ENCODE measurements at places on chromosomes 2 and 18.
A peak's percentile ranks its signal among the peaks of the same experiment; 100 is the strongest.

GRCh38 chr2:169741-170140 lies 94.1 kb downstream of the SH3YL1 start:
- DNase-seq = no peak

DNA sequence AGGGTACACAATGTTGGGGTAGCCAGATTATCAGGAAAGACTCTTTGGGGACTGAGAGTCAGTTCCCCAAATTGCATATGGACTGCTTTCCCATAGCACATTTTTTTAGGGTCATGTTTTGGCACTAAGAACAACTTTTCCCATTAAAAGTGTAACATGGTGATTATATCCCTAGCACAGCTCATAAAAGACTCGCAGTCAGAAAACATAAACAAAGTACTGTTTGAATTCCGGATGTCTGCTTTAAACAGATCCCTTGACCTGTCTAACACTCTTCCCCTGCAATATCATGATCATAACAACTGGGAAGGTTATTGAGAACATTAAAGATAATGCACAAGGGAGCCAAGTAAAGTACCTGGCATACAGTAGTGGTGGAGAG lies 262.2 kb downstream of the ASXL3 start:
- no peak for DNase-seq

- no peak for DNase-seq
Observed at GRCh38 chr2:58865436-58865835, 624.3 kb upstream of the FANCL start.

DNA sequence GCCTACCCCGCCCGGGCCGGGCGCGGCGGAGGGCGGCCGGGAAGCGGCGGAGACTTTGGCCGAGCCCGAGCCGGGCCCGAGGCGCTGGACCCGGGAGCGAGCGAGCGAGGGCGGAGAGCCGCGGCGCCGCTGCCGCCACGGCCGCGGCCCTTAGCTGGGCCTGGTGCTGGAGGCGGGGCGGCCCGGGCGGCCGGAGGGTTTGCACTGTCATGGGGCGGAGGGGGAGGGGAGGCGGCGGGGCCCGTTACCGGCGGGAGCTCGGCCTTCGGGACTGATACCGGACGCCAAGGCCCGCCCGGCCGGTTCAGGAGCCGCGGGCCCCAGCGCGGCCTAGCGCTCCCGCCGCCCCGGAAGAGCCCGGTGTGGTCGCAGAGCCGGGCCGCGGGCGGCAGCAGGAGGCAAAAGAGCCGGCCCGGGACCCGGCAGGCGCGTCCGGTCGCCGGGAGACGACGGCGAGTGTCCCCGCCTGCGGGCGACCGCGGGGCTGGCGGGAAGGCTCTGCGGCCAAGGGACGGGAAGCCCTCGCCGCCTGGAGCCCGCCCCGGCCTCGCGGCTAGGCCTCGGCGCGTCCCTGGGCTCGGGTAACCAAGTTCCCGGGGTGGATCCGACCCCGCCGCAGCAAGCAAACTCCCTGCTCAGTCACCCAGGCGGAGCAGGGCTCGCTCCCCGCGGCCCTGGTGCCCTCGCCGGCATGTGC lies 697 bp downstream of the KCMF1 start:
- DNase-seq = peak; percentile 54

- no peak for DNase-seq
Observed at GRCh38 chr2:137590102-137590501, 374.2 kb upstream of the HNMT start.

DNA sequence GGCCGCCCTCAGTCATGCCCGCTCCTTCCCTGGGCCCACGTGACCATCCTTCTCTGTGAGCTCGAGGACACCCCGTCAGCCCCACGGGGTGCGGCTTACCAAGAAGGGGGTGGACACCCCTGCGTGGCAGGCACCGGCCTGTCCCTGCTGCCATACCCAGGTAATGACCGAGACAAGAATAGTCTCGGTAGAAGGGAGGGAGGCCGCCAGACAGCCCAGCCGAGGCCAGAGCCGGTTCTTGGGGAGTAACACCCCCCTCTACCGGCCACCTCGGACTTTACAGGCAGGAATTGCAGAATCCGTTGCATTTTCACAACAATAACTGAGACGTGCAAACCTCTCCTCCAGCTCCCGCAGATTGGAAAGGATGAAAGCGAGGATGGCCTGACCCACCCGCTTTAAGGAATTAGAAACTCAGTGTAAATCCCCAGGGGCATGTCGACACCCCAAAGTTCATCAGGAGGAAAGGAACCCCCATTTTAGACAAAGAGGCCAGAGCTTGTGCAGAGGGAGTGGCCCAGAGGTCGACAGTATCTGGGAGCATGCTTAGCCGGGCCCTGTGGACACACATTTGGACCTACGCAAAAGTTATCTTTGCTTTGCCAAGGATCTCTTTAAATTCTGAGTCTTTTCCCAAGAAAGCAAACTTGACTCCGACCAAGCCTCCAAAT lies 60.1 kb upstream of the GLI2 start:
- DNase-seq = no peak

- no peak for DNase-seq
Observed at GRCh38 chr2:209579230-209579749, 155.4 kb downstream of the MAP2 start.

- DNase-seq = peak; percentile 16
Observed at GRCh38 chr2:141911485-141912066, 219.2 kb downstream of the LRP1B start.

- no peak for DNase-seq
Observed at GRCh38 chr18:54032412-54032811, 192.1 kb downstream of the MBD2 start.

DNA sequence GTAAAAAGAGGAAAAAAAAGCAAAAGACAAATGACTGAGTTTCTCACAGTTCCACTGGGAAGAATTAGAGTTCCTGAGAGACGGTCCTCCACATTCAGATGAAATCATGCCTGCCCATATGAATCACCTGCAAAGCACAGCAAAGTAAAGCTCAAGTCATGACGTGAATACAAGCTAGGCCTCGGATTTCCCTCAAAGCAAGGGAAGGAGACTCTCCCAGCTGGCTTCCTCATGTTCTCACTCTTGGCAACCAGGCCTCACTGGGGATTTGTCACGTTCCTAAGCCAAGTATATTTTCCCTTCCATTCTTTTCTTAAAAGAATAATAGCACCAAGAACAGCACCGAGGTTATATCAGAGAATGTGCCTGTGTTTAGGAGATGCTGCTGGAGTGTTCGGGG lies 47.0 kb downstream of the CYP27C1 start:
- peak; percentile 37 for DNase-seq

GRCh38 chr2:25991965-25992364 lies 9.7 kb upstream of the KIF3C start:
- DNase-seq = no peak

DNA sequence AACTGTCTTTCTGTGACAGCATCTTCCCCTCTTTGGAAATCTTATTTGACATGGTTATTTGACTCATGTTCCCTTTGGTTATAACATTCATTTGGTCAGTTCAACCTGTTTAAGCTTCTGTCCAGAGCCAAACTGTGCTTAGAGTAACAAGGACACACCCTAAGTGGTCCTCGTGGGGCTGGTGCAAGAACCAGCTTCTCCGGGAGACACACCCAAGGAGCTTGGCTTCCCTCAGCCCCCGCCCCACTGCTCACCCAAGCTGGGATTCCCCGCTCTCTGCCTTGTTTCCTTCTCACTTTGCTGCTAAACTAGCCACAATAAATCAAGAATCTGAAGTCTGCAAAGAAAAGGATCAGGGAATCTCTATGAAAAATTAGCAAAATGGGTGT lies 1.4 kb downstream of the SCYGR3 start:
- DNase-seq = no peak

GRCh38 chr2:56197816-56198215 lies 14.0 kb downstream of the CCDC85A start:
- DNase-seq = no peak

DNA sequence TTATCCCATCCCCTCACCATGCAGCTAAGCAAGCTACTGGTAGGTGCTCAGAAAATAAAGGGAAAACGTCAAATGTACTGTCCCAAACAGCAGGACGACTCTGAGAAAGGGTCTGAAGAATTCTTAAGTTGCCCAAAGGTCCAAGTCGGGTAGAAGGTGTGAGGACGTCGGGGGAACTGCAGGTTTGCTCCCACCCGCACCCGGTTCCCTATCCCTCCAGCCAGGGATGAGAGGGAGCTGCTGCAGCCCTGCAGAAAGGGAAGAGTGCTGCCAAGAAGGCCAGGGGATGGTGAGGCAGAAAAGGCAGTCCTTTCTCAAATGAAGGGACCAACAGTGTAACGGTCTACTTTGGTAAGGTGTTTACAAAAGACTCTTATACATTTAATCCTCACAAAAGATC lies 6.9 kb upstream of the UCN start:
- DNase-seq = no peak

GRCh38 chr2:216694082-216694825 lies 1.1 kb downstream of the IGFBP5 start:
- no peak for DNase-seq

DNA sequence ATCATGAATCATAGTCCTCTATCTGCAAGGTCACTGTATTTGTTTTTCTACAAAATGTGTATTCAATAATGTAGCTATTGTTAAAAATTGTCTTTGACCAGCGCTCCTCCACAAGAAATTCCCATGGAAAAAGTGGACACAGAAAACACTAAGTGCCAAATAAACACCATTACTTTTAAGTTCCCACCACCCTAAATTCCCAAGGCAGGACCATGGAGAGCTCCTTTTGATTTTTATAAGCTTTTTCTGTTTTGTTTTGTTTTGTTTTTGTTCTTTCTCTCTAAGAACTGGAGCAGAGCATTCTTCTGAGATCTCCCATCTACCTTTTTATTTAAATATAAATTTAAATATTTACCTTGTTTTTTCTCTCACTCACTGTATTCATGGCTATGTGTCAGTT lies 44.5 kb downstream of the LRATD1 start:
- DNase-seq = no peak

DNA sequence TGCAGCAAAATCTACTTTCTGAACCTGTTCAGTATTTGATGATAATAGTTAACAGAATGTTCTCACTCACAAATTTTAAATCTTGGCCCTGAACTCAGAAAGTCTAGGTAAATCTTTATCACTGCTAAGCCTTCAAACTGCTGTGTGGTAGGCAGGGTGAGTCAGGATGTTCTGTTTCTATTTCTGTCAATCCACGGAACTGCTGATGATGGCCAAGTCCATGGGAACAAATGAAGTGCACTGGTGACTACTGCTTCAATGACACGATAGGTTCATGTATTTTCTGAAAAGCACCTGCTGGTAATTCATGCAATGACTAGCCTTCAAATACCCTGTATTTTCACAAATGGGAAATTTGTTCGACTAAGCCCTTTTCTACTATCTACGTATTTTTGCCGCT lies 14.2 kb downstream of the NIFK start:
- DNase-seq = peak; percentile 34

GRCh38 chr2:64212346-64212745 lies 68.1 kb upstream of the PELI1 start:
- peak; percentile 62 for DNase-seq

DNA sequence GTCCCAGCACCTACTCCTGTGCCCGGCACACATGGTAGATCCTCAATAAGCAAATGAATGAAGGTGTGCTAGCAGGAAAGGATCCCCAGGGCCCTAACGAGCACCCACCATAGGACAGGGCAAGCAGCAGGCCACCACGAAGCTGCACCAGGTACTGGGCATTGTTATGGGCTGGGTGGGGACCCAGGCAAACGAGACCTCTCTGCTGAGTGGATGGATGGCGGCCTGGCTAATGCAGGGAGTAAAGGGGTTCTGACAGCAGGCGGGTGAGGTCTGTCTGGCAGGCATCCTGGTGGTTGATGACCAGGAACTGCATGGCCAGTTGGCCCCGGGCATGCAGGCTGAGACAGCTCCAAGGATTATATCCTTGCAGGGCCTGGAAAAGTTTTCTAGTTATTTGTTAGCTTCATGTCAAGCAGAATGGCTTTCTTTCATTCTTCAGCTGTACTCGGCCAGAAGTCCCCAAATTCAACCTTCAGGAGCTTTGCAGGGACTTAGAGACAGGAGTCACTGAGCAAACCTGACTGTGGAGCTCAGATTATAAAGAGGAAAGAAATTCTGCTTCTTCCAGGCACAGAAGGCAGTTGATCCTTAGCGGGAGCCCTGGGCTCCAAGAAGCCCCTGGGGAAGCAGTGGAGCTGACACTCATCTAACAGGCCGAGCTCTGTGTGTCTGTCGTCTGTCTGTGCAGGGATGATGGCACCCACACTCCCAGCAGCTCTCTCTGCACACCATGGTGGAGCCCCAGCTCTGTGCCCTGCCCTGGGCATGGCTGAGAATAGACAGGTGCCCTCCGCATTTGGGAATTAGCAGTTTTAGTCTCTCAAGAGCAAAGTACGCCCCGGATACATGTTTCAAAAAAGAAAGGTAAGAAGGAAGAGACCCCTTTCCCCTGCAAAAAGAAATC lies 51.2 kb downstream of the SDC1 start:
- DNase-seq = no peak

GRCh38 chr18:6521803-6522418 lies 107.2 kb upstream of the L3MBTL4 start:
- DNase-seq = peak; percentile 61

- no peak for DNase-seq
Observed at GRCh38 chr2:106059416-106060065, 134.6 kb downstream of the UXS1 start.

DNA sequence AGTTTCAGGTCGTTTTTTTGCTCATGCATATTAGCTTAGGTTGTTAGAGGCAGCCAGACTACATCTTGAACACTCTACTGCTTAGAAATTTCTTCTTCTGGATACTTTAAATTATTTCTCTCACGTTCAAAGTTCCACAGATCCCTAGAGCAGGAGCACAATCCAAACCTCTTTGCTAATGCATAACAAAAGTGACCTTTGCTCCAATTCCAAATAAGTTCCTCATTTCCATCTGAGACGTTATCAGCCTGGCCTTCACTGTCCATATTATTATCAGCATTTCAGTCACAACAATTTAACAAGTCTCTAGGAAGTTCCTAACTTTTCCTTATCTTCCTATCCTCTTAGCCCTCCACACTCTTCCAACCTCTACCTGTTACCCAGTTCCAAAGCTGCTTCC lies 50.4 kb upstream of the ERMN start:
- DNase-seq = no peak

DNA sequence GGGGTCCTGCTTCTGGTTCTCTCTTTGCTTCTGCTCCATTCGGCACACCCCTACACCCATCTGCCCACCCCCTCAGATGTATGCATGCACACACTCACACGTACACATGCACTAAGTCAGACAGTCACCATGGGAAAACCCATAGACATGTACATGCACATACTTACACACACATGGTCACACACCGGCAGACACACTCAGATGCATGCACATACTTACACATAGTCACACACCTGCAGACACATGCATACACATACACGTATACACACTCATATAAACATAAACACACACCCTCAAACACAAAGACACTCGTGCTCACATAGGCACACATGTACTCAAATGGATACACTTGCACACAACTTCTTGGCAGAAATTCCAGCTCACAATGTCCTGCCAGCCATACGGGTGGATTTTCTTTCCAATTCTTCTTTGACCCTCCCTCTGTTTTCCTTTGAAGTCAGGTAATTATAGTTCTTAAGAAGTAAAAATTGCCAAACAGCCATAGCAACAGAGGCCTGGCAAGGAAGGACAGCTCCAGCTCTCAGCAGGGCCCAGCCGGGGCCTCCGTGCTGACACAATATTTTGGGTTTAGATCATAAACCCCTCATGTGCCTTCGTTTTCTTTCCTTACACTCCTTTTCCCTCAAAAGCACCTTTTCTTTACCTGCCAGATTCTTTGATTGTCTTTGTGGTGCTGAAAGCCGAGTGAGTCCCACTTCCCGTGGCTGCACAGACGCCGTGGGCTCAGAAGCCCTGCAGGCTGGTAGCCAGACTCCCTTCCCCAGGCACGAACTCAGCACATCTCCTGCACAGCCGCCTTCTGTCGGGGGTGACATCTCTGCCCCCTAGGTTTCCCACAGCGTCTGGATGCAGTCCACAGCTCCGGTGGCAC lies 195.7 kb downstream of the ARL4C start:
- peak; percentile 6 for DNase-seq

- no peak for DNase-seq
Observed at GRCh38 chr2:212532585-212532984, 6.0 kb downstream of the ERBB4 start.
